ENCODE measurements at places on chromosomes 5 and 9. TPM values are rescaled to one million over a fixed set of nuclear protein-coding genes. Genes with fewer than 3 reads are reported as not detected.

CERCAM gene
- polyA plus RNA-seq: 103 TPM

SARDH gene
- 12.6 TPM for polyA plus RNA-seq

ANKRD18A gene
- polyA plus RNA-seq: 4.8 TPM

HRH2 gene
- polyA plus RNA-seq: 3.6 TPM

SLC34A1 gene
- 83.6 TPM for polyA plus RNA-seq

ADAMTS6 gene
- polyA plus RNA-seq: 8.1 TPM

IFNK gene
- not detected for polyA plus RNA-seq

CARTPT gene
- polyA plus RNA-seq: not detected

SLC36A2 gene
- 5.0 TPM for polyA plus RNA-seq

DBH gene
- polyA plus RNA-seq: 2.3 TPM

PRDM9 gene
- polyA plus RNA-seq: not detected

ZNF658 gene
- polyA plus RNA-seq: 11.8 TPM

FGF10 gene
- 10.5 TPM for polyA plus RNA-seq

APBA1 gene
- polyA plus RNA-seq: 19.9 TPM

CTXN3 gene
- not detected for polyA plus RNA-seq

MSH3 gene
- 18.5 TPM for polyA plus RNA-seq

PCSK5 gene
- polyA plus RNA-seq: 19.0 TPM

DNA sequence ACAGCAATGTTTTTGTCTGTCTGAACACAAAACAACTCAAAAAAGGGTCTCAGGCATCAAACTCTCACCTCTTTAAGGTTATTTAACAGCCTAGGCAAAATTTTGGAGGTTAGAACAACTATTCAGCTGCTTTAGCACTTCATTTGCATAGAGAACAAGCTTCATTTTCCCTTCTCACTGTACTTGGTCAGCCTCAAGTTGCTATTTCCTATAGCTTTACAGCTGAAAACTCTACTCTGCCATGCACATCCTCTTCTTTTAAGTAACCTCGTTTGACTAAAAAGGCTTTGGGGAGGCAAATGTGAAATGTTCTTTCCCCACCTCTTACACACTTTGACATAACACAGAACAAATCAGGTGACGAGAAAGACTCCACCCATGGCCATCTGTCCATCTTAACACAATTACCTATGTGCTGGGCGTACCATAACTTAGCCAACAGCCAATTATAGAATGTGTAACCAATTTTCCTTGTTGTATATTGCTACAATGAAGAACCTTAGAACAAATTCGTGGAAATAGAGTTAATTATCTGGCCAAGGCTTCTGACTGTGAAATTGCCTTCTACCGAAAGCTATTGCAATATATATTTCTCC, 195.7 kb downstream of the DCP2 start:
- no peak for DNase-seq

DNA sequence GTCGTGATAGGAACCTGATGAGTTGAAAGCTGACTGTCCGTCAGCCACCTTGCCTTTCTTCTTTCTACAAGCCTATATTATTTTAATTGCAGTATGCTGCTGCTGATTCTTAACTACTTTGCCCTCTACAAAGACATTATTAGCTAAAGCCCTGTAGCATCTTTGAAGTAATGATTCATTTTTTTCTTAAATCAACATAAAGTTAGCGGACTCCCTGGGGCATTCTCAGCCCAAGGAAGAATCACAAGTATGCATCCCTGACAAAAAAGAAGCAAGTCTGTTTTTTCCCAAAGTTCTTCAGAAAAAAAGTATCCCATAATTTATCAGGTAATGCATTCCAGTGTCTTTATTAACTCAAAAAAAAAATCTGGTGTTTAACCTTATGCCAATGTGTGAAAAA, 69.5 kb upstream of the TAS2R1 start:
- DNase-seq: no peak

GRCh38 chr5:1793966-1794900, 5.4 kb downstream of the MRPL36 start:
- DNase-seq: no peak

- DNase-seq: no peak
Observed at GRCh38 chr5:179223961-179224360, 121.3 kb downstream of the ADAMTS2 start.

DNA sequence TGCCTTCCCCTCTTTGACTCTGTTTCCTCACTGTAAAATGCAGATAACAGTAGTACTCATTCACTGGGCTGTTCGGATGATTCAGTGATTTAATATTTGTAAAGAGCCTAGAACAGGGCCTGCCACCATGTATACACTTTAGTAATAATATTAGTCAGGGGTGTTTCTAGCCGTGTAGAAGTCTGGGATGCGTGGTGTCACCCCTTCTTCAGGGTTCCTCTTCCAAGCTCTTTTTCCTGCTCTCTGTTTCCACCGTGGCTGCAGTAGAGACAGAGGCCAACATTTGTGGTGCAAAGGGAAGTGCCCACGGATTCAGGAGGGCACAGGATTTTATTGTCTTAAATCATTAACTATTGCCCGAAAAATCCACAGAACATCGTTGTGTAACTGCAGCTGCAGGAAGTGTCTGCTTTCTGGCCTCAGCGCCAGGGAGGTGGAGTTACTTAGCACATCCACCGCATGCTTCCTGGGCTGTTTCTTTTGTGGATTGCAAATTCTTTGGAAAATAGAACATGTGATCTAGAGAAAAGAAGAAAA, 61.7 kb downstream of the TRIO start:
- DNase-seq: peak; percentile 22

- DNase-seq: no peak
Observed at GRCh38 chr5:142495531-142495930, 170.7 kb upstream of the SPRY4 start.

GRCh38 chr9:69999315-69999714, 44.3 kb upstream of the MAMDC2 start:
- DNase-seq: no peak

- no peak for DNase-seq
Observed at GRCh38 chr9:106587042-106587441, 275.9 kb upstream of the ZNF462 start.

GRCh38 chr5:43486353-43486752, 2.7 kb upstream of the TMEM267 start:
- DNase-seq: no peak

GRCh38 chr5:179272326-179273072, 72.8 kb downstream of the ADAMTS2 start:
- no peak for DNase-seq

- DNase-seq: no peak
Observed at GRCh38 chr9:1400983-1401382, 350.8 kb downstream of the DMRT2 start.

GRCh38 chr5:111432883-111433536, 79.3 kb downstream of the STARD4 start:
- no peak for DNase-seq

GRCh38 chr9:4596165-4596922, 65.8 kb upstream of the PLPP6 start:
- no peak for DNase-seq

DNA sequence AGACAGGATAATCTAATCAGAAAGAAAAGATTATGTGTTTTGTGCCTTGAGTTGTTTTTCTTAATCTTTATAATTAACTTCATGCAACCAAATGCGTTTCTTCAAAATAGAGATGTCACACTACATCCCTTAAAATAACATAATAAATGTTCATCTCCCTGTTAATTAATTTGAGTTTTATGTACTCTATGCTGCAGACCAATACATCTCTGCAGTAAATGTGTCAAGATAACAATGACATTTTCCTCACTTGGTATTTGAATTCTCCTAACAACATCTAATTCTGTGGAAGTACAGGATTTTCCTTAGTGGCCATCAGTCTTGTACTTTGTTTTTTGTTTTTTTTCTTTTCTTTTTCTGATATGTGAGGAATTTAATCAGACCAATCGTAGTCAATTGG, 279.2 kb upstream of the TYRP1 start:
- no peak for DNase-seq

- no peak for DNase-seq
Observed at GRCh38 chr5:115599924-115600323, 2.4 kb downstream of the TICAM2 start.

DNA sequence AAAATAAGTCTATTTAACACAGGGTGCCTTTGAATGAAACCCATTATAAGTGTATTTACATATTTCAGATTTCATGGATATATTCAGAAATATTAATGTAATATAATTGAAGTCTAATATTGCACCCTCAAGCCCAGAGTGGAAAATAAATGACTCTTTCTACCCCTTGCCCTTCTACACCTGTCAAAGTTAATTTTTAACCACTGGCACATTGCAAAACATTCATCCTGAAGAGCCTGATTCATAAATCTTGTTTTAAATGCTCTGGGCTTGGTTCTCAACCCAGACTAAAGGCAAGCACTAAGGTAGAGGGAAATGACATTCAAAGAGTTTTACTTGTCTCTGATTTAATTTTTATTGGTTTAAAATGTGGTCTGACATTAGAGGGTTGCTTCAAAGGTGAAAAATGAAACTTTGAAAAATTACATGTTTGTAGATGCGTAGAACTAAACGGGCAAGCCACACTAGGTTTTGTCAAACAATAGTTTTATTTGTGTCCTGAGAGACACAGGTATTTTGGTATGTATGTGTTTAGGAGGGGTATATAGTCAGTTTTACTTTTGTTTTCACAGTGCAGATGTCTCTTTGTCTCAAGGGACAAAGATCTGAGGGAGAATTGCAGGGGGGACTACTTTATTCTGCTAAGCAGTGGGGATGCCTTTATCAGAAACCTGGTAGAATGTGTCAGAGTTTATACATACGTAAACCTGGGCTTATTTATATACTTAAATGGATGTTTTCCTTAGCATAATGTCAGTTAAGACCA, 69.7 kb downstream of the PIK3R1 start:
- DNase-seq: no peak

- no peak for DNase-seq
Observed at GRCh38 chr5:68710514-68710913, 383.3 kb upstream of the SLC30A5 start.

DNA sequence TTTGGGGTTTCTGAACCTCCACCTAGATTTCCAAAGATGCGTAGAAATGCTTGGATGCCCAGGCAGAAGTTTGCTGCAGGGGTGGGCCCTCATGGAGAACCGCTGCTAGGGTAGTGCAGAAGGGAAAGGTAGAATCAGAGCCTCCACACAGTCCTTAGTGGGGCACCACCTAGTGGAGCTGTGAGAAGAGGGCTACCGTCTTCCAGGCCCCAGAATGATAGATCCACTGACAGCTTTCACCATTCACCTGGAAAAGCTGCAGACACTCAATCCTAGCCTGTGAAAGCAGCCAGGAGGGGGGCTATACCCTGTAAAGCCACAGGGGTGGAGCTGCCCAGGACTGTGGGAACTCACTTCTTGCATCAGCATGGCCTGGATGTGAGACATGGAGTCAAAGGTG, 13.3 kb upstream of the HSDL2 start:
- no peak for DNase-seq

GRCh38 chr9:3441197-3441816, 84.5 kb downstream of the RFX3 start:
- no peak for DNase-seq

DNA sequence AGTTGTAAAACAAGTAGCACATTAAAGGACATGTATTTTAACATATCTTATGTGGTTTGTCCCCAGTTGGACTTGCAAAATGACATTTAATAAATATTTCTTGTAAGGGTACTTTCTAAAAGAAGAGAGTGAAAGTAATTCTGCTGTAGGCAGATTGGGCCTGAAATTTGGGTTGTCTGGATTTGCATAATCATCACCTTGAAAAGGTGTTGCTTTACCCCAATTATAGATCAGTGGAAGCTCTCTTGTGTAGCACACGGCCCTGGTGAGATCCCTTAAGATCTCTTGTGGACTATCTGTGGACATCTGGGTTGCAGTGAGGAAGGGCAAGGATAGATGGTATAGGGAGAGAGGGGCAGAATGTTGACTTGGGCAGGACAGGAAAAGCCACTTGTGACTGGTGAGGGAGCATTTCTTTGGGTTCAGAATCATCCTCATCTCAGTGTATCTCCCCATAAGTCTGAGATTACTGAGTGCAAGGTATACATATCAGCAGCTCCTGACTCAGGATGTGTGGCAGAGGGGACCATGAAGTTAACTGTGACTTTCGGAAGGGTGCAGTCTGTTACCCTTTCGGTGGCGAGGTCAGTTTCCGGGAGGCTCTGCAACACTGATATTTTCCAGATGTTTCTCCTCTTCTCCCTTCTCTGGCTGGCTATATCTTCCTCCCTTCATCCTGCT, 2.0 kb upstream of the TNFAIP8 start:
- DNase-seq: no peak

GRCh38 chr9:121242219-121242958, 25.6 kb upstream of the GSN start:
- no peak for DNase-seq
